ENCODE measurements at places on chromosomes 2 and 18.

- DNase-seq: no peak
Observed at GRCh38 chr2:45965871-45966498, 314.5 kb downstream of the PRKCE start.

DNA sequence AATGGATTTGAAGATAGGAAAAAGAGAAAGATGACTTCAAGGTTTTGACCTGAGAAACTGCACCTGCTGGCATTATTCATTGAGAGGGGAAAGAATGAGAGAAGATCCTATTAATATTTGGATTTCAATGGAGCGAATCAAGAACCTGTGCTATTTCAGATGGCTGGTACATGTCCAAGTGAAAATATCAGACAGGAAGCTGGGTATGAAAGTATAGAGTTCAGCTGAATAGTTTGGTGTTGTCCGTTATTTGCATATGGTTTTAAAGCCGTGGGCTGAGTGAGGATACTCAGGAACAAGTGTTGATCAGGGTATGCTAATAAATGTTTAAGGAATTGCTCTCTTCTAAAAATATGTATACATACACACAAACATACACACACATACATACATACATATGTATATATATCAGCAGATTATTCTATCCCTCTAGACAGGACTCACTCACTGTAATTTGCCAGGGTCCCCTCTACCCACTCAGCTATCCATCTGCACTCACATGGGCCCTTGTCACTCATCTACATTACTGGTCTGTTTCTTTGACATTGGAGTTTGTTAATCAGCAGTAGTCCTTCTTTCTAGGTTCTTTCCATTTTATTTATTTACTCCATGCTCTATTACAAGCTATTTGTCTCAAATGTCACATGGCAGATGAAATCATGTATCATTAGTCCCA, 33.9 kb upstream of the IKZF2 start:
- no peak for DNase-seq

DNA sequence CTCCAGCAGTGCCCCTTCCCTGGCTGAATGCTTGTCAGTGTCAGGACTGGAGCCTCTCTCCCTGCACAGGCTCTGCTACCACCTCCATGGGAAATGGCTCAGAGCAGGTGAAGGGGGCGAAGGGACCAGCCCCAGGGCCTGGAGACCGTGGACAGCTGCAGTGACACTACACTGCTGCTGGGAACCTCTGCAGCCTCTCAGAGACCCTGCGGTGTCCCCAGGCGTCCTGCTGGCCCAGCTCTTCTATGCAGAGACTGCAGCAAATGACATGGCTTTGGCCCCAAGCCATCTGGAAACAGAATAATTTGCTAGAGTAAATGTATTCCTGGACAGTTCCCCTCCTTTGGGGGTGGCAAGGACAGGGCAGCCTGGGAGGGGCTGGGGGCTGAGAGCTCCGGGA, 53.2 kb downstream of the CIB4 start:
- DNase-seq: no peak

- no peak for DNase-seq
Observed at GRCh38 chr2:60858897-60859311, 22.5 kb upstream of the REL start.

DNA sequence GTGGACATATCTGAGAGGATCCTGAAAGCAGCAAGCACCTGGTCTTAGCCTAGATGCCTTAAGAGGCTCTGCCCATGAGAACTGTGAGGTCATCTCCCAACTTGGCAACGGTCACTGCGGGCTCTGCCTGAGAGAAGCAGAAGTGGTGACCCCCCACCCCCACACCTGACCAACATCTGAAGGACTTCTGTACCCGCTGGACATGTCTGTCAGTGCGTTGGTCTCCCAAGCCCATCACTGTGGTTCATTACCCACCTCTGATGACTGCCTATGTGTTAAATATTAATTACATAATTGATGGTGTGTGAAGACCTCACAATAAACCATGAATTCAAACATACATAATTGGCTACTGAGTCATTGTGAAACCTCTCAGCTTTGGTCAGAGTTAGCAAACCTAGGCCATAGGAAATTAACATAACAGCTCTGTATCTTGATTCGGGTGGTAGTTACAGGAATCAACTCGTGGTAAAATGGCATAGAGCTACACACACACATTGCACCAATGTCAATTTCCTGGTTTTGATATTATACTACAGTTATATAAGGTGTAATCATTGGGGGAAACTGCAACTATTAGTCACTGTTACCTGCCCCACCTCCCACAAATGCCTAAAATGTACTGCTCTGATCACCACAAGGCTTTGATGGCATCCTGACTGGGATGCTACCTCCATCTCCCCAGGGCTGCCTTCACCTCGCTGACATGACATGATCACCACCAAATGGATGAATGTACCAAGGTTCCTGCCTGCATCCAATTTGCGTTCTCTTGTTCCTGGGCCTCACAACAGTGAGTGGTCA, 4.3 kb upstream of the GALNT1 start:
- no peak for DNase-seq

- DNase-seq: no peak
Observed at GRCh38 chr2:100832885-100833284, 12.9 kb downstream of the NPAS2 start.

DNA sequence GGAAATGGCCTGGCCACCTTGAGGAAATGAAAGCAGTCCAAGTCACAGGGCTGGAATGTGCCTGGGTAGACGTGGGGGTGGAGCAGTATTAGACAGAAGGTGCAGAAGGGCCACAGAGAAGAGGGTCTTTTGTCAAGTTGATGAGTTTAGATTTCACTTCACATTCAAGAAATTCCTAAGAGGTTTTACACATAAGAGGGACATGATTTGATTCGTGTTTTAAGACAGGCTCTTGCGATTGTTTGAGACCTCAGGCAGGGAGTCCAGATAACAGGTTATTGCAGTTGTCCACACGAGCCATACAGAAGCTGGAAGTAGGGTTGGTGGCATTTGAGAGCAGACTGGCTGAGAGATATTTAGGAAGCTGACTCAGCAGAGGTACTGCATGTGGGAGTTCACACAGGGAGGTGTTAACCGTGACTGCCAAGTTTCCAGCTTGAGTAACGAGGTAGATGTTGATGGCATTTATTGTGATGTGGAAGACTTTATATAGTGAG, 64.6 kb downstream of the NEB start:
- DNase-seq: no peak

DNA sequence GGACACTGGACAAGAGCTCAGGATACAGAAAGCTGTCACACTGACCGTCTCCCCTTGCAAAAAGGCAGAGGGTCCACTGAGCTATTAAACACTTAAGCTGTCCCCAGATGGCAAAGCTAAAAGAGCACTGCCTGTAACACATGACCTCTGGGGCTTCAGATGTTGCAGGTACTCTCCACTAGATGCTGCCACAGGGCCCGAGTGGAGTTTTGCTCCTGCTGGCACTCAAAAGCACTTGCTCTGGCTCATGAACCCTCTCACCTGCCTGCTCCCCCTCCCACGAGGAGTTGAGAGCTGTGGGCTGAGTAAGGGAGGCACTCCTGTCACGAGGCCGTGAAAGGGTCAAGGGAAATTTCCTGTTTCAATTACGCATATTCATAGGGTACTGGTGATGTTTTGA, 227.9 kb downstream of the PRKCE start:
- no peak for DNase-seq

GRCh38 chr18:47679864-47680263, 250.6 kb downstream of the SMAD2 start:
- DNase-seq: no peak

GRCh38 chr2:13652531-13653313, 936.0 kb downstream of the TRIB2 start:
- DNase-seq: no peak

- DNase-seq: no peak
Observed at GRCh38 chr2:36356990-36357846, 1.6 kb downstream of the CRIM1 start.
